Panc1 (cell line): ENCODE measurements at places on chromosomes 2 and 18.
A peak's percentile ranks its signal among the peaks of the same experiment; 100 is the strongest.

DNA sequence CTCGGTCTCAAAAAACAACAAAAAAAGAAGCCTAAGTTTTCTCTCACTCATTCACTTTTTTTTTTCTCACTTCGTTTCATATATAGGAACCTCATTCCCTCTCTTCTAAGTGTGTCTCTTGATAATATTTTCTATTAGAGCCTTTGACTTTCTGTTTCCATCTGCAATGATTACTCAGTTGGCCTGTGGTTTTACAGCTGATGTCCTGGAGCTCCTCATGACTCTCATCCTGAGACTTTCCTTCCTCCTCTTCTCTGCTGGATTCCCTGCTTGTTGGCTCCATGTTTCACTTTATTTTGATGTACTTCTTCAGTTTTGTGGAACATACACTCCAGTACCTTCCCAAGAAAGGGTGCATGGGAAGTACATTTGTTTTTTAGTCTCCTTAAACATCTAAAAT lies 154.2 kb upstream of the GATA6 start:
- H3K4me3 ChIP-seq, result no peak overlapping the region
- H3K36me3 ChIP-seq, result no peaks in the 10 kb centered on the region
- no peak overlapping the region for H3K27ac ChIP-seq
- no peak for DNase-seq
- H3K4me1 ChIP-seq, result no peaks in the 10 kb centered on the region

GRCh38 chr18:55587418-55588110 lies 428 bp downstream of the TCF4 start:
- no peaks in the 10 kb centered on the region for H3K36me3 ChIP-seq
- no peak overlapping the region for H3K27ac ChIP-seq
- no peaks in the 10 kb centered on the region for H3K27me3 ChIP-seq
- no peak for DNase-seq

- no peak overlapping the region for H3K27ac ChIP-seq
- peaks cover 8% of the 10 kb centered on the region; the same call in 1 of the 2 replicates for H3K4me1 ChIP-seq
- no peaks in the 10 kb centered on the region for H3K27me3 ChIP-seq
- H3K36me3 ChIP-seq, result no peaks in the 10 kb centered on the region
- no peak for DNase-seq
Measured at GRCh38 chr18:57705011-57705410, 83.4 kb upstream of the NARS1 start.

DNA sequence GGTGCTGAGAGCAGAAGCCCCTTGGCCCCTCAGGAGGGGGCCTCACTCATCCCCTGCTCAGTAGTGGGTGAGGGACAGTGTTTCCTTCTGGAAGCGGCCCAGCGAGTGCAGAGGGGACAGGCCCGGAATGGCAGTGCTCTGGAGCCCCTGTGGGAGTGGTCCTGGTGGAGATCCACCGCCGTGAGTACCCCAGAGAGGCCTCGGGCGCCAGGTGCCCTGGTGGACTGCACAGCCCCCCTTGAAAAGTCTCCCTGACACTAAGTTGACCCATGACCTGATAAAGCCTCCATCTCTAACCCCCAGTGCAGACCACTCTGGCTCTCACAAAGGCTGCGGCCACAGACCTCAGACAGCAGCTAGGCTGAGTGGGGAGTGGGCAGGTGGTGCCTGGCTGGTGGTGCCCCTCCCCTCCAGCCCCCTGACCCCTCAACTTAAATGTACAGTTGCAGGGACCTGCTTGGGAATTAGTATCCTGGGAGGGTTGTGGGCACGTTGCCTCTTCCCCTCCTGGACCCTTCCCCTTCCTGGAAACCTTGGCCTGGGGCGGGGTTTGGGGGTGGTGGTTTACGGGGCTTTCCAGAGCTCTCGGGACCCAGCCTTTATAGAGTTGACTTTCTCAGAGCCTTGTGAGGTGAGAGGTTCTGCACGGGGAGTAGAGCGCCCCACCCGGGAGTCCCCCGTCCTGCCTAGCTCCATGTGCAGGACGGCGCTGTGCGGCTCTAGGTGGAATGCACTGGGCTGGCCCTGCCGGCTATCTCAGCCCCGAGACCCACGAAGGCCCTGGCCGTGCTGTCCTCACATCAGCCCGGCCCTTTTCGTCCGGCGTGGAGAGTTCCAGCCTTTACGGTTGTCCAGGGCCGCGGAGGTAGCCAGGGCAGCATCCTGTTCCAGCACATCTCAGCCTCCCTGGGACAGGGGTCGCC lies 62.7 kb downstream of the RTP5 start:
- peaks cover 6% of the 10 kb centered on the region; the same call in 1 of the 2 replicates for H3K4me1 ChIP-seq
- no peaks in the 10 kb centered on the region for H3K27me3 ChIP-seq
- no peak for DNase-seq
- H3K36me3 ChIP-seq, result no peaks in the 10 kb centered on the region

- no peaks in the 10 kb centered on the region for H3K4me1 ChIP-seq
- peaks cover 4% of the 10 kb centered on the region; the same call in 1 of the 2 replicates for H3K27me3 ChIP-seq
- no peaks in the 10 kb centered on the region for H3K36me3 ChIP-seq
- DNase-seq, result no peak
Measured at GRCh38 chr2:127561371-127561770, 25.9 kb downstream of the MYO7B start.

GRCh38 chr2:87401726-87402345 lies 346.1 kb upstream of the PLGLB2 start:
- no peak for DNase-seq
- no peak overlapping the region for H3K4me3 ChIP-seq
- no peaks in the 10 kb centered on the region for H3K36me3 ChIP-seq
- no peaks in the 10 kb centered on the region for H3K4me1 ChIP-seq
- no peak overlapping the region for H3K27ac ChIP-seq

DNA sequence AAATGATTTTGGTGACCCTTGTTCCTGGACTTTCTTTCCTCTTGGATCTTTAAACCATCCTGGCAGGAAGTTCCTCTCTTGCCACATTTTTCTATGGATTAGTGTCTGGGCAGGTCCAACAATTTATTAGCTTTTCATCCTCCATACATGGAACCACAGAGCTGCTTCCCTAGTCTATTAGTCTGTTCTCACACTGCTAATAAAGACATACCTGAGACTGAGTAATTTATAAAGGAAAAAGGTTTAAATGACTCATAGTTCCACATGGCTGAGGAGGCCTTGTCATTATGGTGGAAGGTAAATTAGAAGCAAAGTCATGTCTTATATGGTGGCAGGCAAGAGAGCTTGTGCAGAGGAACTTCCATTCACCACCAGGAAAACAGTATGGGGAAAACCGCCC lies 122.9 kb downstream of the DDX1 start:
- H3K36me3 ChIP-seq, result no peaks in the 10 kb centered on the region
- no peaks in the 10 kb centered on the region for H3K27me3 ChIP-seq
- no peaks in the 10 kb centered on the region for H3K4me1 ChIP-seq
- H3K4me3 ChIP-seq, result no peak overlapping the region
- DNase-seq, result no peak

GRCh38 chr2:121667618-121668017 lies 18.4 kb upstream of the CLASP1 start:
- H3K27me3 ChIP-seq, result no peaks in the 10 kb centered on the region
- no peak overlapping the region for H3K4me3 ChIP-seq
- no peak overlapping the region for H3K27ac ChIP-seq
- no peak for DNase-seq

GRCh38 chr2:184692141-184692734 lies 93.9 kb downstream of the ZNF804A start:
- no peak overlapping the region for H3K27ac ChIP-seq
- no peaks in the 10 kb centered on the region for H3K4me1 ChIP-seq
- no peaks in the 10 kb centered on the region for H3K27me3 ChIP-seq
- no peaks in the 10 kb centered on the region for H3K36me3 ChIP-seq

DNA sequence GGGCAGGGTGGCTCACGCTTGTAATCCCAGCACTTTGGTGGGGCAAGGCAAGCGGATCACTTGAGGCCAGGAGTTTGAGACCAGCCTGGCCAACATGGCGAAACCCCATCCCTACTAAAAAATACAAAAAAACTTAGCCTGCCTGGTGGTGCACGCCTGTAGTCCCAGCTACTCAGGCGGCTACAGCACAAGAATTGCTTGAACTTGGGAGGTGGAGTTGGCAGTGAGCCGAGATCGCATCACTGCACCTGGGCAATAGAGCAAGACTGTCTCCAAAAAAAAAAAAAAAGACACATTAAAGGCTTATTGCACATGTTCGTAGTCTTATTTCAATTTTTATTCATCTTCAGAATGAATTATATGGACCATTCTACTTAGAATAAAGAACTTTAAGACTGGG lies 110.2 kb downstream of the BMPR2 start:
- no peak overlapping the region for H3K27ac ChIP-seq
- H3K27me3 ChIP-seq, result no peaks in the 10 kb centered on the region

GRCh38 chr18:42033137-42033810 lies 78.2 kb downstream of the PIK3C3 start:
- no peak for DNase-seq
- no peak overlapping the region for H3K4me3 ChIP-seq
- H3K4me1 ChIP-seq, result no peaks in the 10 kb centered on the region
- no peak overlapping the region for H3K27ac ChIP-seq
- no peaks in the 10 kb centered on the region for H3K36me3 ChIP-seq
- no peaks in the 10 kb centered on the region for H3K27me3 ChIP-seq

- H3K4me1 ChIP-seq, result peaks cover 5% of the 10 kb centered on the region; the same call in 1 of the 2 replicates
- H3K27ac ChIP-seq, result no peak overlapping the region
- H3K36me3 ChIP-seq, result no peaks in the 10 kb centered on the region
Measured at GRCh38 chr18:11989966-11990380, 8.7 kb downstream of the IMPA2 start.

GRCh38 chr2:138948070-138948539 lies 167.9 kb upstream of the NXPH2 start:
- no peaks in the 10 kb centered on the region for H3K4me1 ChIP-seq
- peak; percentile 88 for DNase-seq
- H3K27ac ChIP-seq, result no peak overlapping the region
- no peak overlapping the region for H3K4me3 ChIP-seq

DNA sequence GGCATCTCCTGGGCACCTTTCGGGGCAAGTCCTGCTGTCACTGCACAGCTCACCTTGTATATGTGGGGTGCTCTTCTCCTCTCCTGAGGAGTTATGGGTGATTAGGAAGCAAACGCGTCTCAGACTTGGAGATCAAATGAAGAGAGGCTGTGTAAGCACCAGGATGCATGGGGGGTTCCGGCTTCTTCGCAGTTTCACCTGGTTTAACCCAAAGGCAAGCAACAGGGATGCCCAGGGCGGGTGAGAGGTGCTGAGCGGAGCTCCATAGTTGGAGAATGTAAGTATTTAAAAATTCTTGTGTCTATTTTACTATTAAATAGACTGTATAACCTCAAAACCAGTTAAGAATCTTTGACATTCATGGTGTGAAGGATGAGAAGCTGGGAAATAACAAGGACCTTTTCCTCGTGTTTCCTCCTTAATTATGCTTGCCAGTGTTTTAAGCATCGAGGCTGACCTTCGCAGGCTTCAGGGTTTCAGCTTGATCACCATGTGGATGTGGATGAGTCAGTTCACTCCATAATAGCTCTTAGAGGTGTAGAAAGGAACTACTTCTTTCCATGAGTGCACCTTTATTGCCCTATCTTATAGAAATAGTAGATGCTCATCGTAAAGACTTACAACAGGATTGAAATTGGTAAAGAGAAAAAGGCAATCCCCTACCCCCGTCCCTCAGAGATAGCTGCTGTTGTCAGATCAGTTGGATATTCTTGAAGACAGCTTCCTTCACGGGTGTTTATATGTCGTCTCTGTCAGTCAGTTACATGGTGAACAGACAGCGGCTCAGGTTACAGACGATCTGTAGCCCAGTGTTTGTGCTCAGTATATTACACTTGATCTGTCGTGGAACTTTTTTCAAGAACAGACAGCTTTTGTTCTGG lies 201.1 kb downstream of the AGAP1 start:
- no peaks in the 10 kb centered on the region for H3K36me3 ChIP-seq
- H3K4me1 ChIP-seq, result no peaks in the 10 kb centered on the region; the same call in 1 of the 2 replicates
- DNase-seq, result no peak
- no peak overlapping the region for H3K27ac ChIP-seq

DNA sequence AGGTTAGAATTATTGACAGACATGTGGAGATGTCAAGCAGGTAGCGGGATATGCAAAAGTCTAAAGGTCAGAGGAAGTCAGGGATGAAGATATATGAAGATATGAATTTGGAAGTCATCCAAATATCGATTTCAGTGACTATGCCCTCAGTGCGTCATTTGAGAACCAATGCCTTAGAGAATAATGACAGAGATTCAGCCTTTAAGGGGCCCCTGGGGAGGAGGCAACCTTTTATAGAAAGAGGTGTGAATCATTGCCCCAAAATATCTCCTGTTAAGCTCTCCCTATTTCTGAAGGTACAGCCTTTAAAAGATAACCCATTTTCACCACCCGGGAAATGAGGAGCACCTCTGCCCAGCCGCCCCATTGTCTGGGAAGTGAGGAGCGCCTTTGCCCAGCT lies 223.4 kb downstream of the NCKAP5 start:
- H3K36me3 ChIP-seq, result no peaks in the 10 kb centered on the region
- H3K4me1 ChIP-seq, result no peaks in the 10 kb centered on the region
- no peak overlapping the region for H3K27ac ChIP-seq
- H3K27me3 ChIP-seq, result no peaks in the 10 kb centered on the region
- H3K4me3 ChIP-seq, result no peak overlapping the region

- no peak overlapping the region for H3K27ac ChIP-seq
- DNase-seq, result no peak
- H3K36me3 ChIP-seq, result no peaks in the 10 kb centered on the region
Measured at GRCh38 chr2:108418416-108418815, 30.6 kb upstream of the GCC2 start.

GRCh38 chr2:27897717-27898116 lies 7.2 kb downstream of the BABAM2 start:
- H3K27ac ChIP-seq, result no peak overlapping the region
- DNase-seq, result no peak
- no peaks in the 10 kb centered on the region for H3K36me3 ChIP-seq
- no peaks in the 10 kb centered on the region for H3K4me1 ChIP-seq
- H3K4me3 ChIP-seq, result no peak overlapping the region
- H3K27me3 ChIP-seq, result no peaks in the 10 kb centered on the region

GRCh38 chr2:60556576-60557485 lies 3.4 kb upstream of the BCL11A start:
- peaks cover 17% of the 10 kb centered on the region for H3K4me1 ChIP-seq
- H3K4me3 ChIP-seq, result no peak overlapping the region
- peaks cover 49% of the 10 kb centered on the region for H3K27me3 ChIP-seq
- DNase-seq, result no peak
- H3K27ac ChIP-seq, result no peak overlapping the region

DNA sequence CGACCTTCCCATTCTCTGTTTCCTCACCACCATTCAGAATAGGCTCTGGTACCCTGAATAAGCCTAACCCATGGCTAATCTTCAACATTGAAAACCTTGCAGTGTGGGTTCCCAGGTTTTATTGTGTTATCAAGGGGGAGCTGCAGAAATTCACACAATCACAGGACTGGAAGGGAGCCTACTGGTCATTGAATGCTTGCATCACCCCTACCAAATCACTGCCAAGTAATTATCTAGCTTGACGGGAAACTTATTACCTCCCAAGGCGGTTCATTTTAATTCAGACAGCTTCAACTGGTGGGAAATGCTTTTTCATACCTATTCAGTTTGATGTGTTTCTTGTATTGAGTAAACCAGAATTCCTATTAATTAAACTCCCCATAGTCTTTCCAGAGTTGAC lies 33.6 kb upstream of the EFEMP1 start:
- no peaks in the 10 kb centered on the region for H3K36me3 ChIP-seq
- no peak overlapping the region for H3K4me3 ChIP-seq
- H3K27me3 ChIP-seq, result no peaks in the 10 kb centered on the region
- DNase-seq, result no peak

GRCh38 chr2:28348149-28348567 lies 44.5 kb upstream of the FOSL2 start:
- H3K36me3 ChIP-seq, result no peaks in the 10 kb centered on the region
- no peaks in the 10 kb centered on the region for H3K4me1 ChIP-seq
- no peak overlapping the region for H3K4me3 ChIP-seq
